ENCODE measurements at places on chromosomes 5 and 9. TPM values are rescaled to one million over a fixed set of nuclear protein-coding genes. Genes with fewer than 3 reads are reported as not detected.

The SUB1 gene
- 259 TPM for total RNA-seq

The BRINP1 gene
- 0.86 TPM for total RNA-seq

The RASGEF1C gene
- total RNA-seq, result 2.0 TPM

The BTNL8 gene
- total RNA-seq, result not detected

The SLIT3 gene
- 12.6 TPM for total RNA-seq

The SCGB3A1 gene
- not detected for total RNA-seq

DNA sequence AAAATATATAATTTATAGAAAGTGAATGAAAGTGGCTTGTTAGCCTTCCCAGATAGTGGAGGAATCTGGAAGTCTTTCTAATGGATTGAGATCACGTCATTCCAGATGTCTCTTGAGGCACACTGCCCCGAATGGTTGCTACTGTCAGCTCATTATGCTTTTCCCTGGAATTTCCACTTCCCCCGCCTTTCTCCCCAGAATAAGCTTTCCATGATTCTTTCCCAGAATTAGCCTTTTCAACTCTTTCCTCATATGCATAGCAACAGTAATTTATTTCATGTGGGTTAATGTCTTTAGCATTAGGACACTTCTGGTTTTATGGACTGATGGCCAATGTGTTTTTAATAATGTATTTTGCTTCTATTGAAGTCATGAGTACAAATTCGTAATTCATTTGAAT is 81.5 kb downstream of the PALM2AKAP2 start:
- H3K4me3 ChIP-seq, result no peak overlapping the region
- H3K36me3 ChIP-seq, result no peaks in the 10 kb centered on the region
- peaks cover 12% of the 10 kb centered on the region for H3K4me1 ChIP-seq
- DNase-seq, result no peak
- H3K27ac ChIP-seq, result no peak overlapping the region

GRCh38 chr5:127316011-127316410 is 25.4 kb downstream of the MEGF10 start:
- H3K27me3 ChIP-seq, result no peaks in the 10 kb centered on the region
- H3K4me3 ChIP-seq, result no peak overlapping the region
- DNase-seq, result no peak
- H3K27ac ChIP-seq, result no peak overlapping the region
- H3K4me1 ChIP-seq, result peaks cover 56% of the 10 kb centered on the region

DNA sequence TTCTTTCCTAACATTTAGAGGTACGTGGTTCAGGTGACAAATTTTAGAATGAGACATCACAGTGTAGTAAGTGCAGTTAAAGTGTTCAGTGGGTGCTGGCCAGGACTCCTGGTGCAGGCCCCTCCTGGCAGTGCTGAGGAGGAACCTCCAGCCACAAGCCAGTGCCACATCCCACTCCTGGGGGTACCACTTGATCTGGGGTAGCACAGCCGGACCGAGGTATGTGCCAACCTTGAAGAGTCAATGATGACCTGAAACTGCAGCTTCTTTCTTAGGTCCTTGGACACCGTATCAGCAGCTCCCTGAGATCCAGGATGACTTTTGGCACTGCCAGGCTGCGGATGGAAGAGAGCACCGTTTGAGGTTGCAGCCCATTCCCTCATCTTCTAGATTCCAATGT is 310.4 kb upstream of the IRX4 start:
- peaks cover 23% of the 10 kb centered on the region for H3K27me3 ChIP-seq
- DNase-seq, result no peak
- H3K4me1 ChIP-seq, result peaks cover 35% of the 10 kb centered on the region

DNA sequence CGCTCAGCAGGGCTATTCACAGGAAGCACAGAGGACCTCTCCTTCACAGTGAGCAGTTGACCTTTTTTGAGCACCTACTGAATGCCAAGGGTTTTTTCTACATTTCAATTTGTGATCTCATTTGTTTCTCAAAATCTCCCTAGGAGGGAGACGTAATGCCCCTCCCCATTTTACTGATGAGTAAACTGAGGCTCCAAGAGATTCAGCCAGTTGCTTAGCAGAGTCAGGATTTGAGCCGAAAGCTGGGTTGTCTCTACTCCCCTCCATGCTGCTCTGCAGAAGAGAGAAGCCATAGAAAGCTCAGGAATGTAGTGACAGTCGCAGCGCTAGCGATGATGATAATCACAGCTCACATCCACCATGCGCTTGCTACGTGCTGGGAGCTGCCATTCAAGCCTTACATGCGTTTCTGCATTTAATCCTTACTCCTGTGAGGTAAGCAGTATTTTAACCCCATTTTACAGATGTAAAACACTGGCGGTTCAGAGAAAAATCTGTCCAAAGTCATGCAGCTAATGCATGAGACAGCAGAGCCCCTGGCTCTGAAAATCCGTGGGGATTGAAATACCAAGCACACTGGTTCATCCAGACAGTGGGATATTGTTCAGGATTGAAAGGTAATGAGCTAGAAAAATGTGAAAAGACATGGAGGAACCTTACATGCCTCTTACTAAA is 33.8 kb downstream of the ERGIC1 start:
- peaks cover 34% of the 10 kb centered on the region for H3K4me1 ChIP-seq
- no peak for DNase-seq
- no peaks in the 10 kb centered on the region for H3K36me3 ChIP-seq
- H3K27ac ChIP-seq, result peak overlapping the region; percentile 47
- no peak overlapping the region for H3K4me3 ChIP-seq

DNA sequence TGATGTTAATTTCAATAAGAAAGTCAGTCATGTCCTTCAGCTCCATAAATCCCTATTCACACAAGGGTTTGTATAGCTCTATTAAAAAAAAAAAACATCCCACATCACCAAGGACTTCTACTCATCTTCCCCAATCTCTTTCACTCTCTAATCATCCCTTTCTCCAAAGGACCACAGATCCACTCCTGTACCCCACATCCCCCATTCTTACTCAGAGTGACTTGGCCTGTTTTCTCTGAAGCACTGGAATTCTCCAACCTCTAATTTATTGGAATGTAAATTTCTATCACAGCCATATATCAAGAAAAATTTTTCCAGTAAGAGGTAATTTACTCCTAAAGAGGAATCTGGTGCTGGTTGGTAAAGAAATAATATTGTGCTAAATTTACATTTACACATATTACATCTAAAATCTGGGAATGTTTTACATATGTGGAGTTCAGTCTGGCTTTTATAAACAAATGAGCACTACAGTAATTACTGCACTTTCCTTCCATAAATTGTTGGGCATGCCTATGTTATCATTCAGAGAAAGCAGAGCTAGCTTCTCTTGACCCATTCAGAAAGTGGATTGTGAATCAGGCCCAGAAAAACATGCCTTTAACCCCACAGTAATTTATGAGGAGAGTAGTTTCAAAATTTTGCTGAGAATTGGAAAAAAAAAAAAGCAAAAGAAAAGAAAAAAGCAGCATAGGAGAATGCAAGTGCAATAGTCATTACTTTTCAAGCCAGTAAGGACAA is 399.5 kb upstream of the TNC start:
- no peaks in the 10 kb centered on the region for H3K27me3 ChIP-seq
- DNase-seq, result no peak
- no peaks in the 10 kb centered on the region for H3K4me1 ChIP-seq
- no peaks in the 10 kb centered on the region for H3K36me3 ChIP-seq
- no peak overlapping the region for H3K4me3 ChIP-seq
- H3K27ac ChIP-seq, result no peak overlapping the region

- peaks cover 11% of the 10 kb centered on the region for H3K4me1 ChIP-seq
- H3K27ac ChIP-seq, result no peak overlapping the region
- no peaks in the 10 kb centered on the region for H3K36me3 ChIP-seq
Measured at GRCh38 chr5:143432658-143433239, 29.3 kb upstream of the NR3C1 start.

- H3K27ac ChIP-seq, result no peak overlapping the region
- no peak for DNase-seq
- no peak overlapping the region for H3K4me3 ChIP-seq
- peaks cover 3% of the 10 kb centered on the region for H3K4me1 ChIP-seq
Measured at GRCh38 chr5:35063414-35063813, 15.7 kb upstream of the AGXT2 start.

- H3K27me3 ChIP-seq, result no peaks in the 10 kb centered on the region
- DNase-seq, result no peak
- H3K27ac ChIP-seq, result no peak overlapping the region
- H3K36me3 ChIP-seq, result peaks cover 2% of the 10 kb centered on the region
- no peak overlapping the region for H3K4me3 ChIP-seq
Measured at GRCh38 chr5:27639005-27639612, 600.7 kb upstream of the CDH9 start.

DNA sequence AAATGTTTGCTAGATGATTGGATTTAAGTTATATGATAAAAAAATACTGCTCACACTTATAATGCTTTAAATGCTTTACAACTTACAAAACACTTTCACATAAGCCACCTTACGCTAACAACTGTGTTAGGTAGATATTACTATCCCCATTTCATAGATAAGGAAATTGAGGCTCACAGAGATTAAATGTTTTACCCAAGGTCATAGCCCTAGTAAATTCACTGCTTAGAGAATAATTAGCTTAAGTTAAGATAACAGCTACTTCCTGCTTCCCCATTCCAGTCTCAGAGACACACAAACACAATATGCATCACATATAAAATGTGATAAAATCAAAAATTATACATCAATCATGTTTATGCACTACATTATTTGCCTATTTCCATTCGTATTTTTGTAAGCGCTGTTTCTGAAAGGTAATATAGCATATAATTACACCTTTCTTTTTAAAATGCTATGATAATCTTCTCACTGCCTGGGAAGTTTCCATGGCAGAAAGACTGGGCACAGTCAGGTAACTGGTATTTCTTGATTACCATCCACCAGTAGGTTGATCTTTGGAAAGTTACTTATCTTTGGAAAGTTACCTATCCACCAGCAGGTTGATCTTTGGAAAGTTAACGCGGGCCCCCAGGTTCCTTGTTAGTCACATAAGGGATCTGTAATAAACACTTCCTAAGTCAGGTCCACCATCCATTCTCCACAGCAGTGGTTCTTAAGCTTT is 101.1 kb downstream of the NFIB start:
- no peak overlapping the region for H3K4me3 ChIP-seq
- no peaks in the 10 kb centered on the region for H3K27me3 ChIP-seq
- H3K4me1 ChIP-seq, result peaks cover 3% of the 10 kb centered on the region
- H3K36me3 ChIP-seq, result no peaks in the 10 kb centered on the region
- H3K27ac ChIP-seq, result no peak overlapping the region

DNA sequence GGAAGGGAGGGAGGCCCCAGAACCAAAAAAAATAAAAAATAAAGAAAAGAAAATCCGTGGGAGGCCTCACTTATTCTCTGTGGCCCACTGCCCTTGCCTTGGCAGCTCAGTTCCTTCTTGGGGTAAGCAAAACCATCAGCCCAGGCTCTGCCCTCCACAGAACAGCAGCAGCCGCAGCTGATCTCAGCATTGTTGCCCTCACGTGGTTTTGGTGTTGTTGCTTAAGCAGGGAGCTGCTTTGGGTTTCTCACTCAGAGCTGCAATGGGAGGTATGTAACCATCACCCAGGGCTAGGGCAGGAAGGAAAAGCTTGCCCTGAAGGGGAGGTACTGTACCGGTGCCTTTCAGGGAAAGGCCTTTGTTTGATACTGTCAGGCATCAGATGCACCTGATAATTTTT is 374.7 kb upstream of the WWC1 start:
- H3K36me3 ChIP-seq, result peaks cover 14% of the 10 kb centered on the region
- no peaks in the 10 kb centered on the region for H3K27me3 ChIP-seq
- no peak overlapping the region for H3K27ac ChIP-seq
- no peak for DNase-seq
- no peak overlapping the region for H3K4me3 ChIP-seq

- no peaks in the 10 kb centered on the region for H3K27me3 ChIP-seq
- DNase-seq, result no peak
- H3K4me3 ChIP-seq, result no peak overlapping the region
- no peaks in the 10 kb centered on the region for H3K36me3 ChIP-seq
- no peak overlapping the region for H3K27ac ChIP-seq
Measured at GRCh38 chr9:91354881-91355280, 6.8 kb downstream of the AUH start.

GRCh38 chr5:15577831-15578230 is 77.9 kb downstream of the FBXL7 start:
- no peak overlapping the region for H3K4me3 ChIP-seq
- no peaks in the 10 kb centered on the region for H3K27me3 ChIP-seq
- no peak overlapping the region for H3K27ac ChIP-seq
- peaks cover 51% of the 10 kb centered on the region for H3K4me1 ChIP-seq

- no peaks in the 10 kb centered on the region for H3K36me3 ChIP-seq
- no peak overlapping the region for H3K4me3 ChIP-seq
- H3K4me1 ChIP-seq, result peaks cover 16% of the 10 kb centered on the region
- no peak for DNase-seq
- no peak overlapping the region for H3K27ac ChIP-seq
Measured at GRCh38 chr9:135971892-135972291, 10.7 kb upstream of the UBAC1 start.

- H3K27me3 ChIP-seq, result peaks cover 65% of the 10 kb centered on the region
- H3K27ac ChIP-seq, result peak overlapping the region; percentile 73
- peaks cover 54% of the 10 kb centered on the region for H3K4me1 ChIP-seq
- DNase-seq, result peak; percentile 40
Measured at GRCh38 chr5:174692982-174693422, 31.4 kb upstream of the MSX2 start.

DNA sequence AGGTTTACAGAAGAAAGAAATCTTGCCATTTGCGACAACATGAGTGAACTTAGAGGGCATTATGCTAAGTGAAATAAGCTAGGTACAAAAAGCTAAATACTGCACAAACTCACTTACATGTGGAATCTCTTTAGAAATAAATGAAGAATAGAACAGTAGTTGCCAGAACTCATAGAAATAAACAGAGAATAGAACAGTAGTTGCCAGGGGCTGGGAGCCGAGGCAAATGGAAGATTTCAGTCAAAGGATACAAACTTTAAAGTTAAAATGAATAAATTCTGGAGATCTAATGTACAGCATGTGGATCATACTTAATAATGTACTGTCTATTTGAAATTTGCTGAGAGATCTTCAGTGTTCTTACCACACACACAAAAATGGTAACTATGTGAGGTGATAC is 63.4 kb downstream of the FAM81B start:
- H3K27me3 ChIP-seq, result no peaks in the 10 kb centered on the region
- no peak overlapping the region for H3K4me3 ChIP-seq
- H3K27ac ChIP-seq, result no peak overlapping the region
- H3K36me3 ChIP-seq, result no peaks in the 10 kb centered on the region

GRCh38 chr9:31040564-31040963 is 1343.9 kb upstream of the ACO1 start:
- H3K27ac ChIP-seq, result no peak overlapping the region
- DNase-seq, result no peak
- H3K4me3 ChIP-seq, result no peak overlapping the region

- no peaks in the 10 kb centered on the region for H3K4me1 ChIP-seq
- no peak overlapping the region for H3K4me3 ChIP-seq
- H3K27me3 ChIP-seq, result no peaks in the 10 kb centered on the region
Measured at GRCh38 chr5:96758621-96759020, 49.1 kb downstream of the ERAP1 start.

GRCh38 chr5:135534609-135535419 is 950 bp downstream of the NEUROG1 start:
- peaks cover 2% of the 10 kb centered on the region for H3K36me3 ChIP-seq
- H3K4me1 ChIP-seq, result peaks cover 24% of the 10 kb centered on the region
- peaks cover 100% of the 10 kb centered on the region for H3K27me3 ChIP-seq
- H3K4me3 ChIP-seq, result peak overlapping the region; percentile 27
- peak; percentile 43 for DNase-seq

GRCh38 chr9:136229096-136230065 is 16.2 kb downstream of the QSOX2 start:
- peaks cover 5% of the 10 kb centered on the region for H3K4me1 ChIP-seq
- H3K36me3 ChIP-seq, result no peaks in the 10 kb centered on the region
- no peak overlapping the region for H3K27ac ChIP-seq
- H3K27me3 ChIP-seq, result no peaks in the 10 kb centered on the region
- DNase-seq, result no peak
